ENCODE measurements at places on chromosomes 7 and 10. TPM values are rescaled to one million over a fixed set of nuclear protein-coding genes. Genes with fewer than 3 reads are reported as not detected.

The GTF2IRD2 gene
- total RNA-seq, result 6.5 TPM

The CHAT gene
- not detected for total RNA-seq

The PON1 gene
- total RNA-seq, result not detected

The MCM10 gene
- total RNA-seq, result 6.0 TPM

The IFIT1 gene
- 42.3 TPM for total RNA-seq

The MYOF gene
- 263 TPM for total RNA-seq

The CTAGE4 gene
- total RNA-seq, result 2.0 TPM

The CALML5 gene
- not detected for total RNA-seq

The HYAL4 gene
- total RNA-seq, result 0.17 TPM

The OR6B1 gene
- not detected for total RNA-seq

The IDI2 gene
- not detected for total RNA-seq

The PNLIP gene
- not detected for total RNA-seq

The OR2A12 gene
- not detected for total RNA-seq

The ELFN1 gene
- total RNA-seq, result 7.6 TPM

The CCDC7 gene
- total RNA-seq, result 13.1 TPM

The OR9A2 gene
- total RNA-seq, result not detected

The ITGB8 gene
- total RNA-seq, result 25.0 TPM

The AKR1C8 gene
- not detected for total RNA-seq

The TMEM184A gene
- total RNA-seq, result not detected

The HOXA7 gene
- total RNA-seq, result not detected

The PKD2L1 gene
- not detected for total RNA-seq

The DOCK1 gene
- 86.0 TPM for total RNA-seq

The CPN1 gene
- total RNA-seq, result not detected

The CFAP70 gene
- total RNA-seq, result 1.7 TPM

The OR13A1 gene
- not detected for total RNA-seq

The GPR15LG gene
- not detected for total RNA-seq
